Fibroblast of lung (primary cell): ENCODE measurements at places on chromosomes 6 and 20. TPM values are rescaled to one million over a fixed set of nuclear protein-coding genes. Genes with fewer than 3 reads are reported as not detected.

Gene RIPOR2
- total RNA-seq = 0.51 and 3.6 TPM in 2 replicates

Gene SLC17A2
- under 0.01 TPM in 1 of 2 replicates, not detected in the other for total RNA-seq

Gene IDH3B
- total RNA-seq = 77.0 and 86.0 TPM in 2 replicates

Gene CTAGE9
- not detected in 2 replicates for total RNA-seq

Gene MYLK2
- under 0.01 TPM in 1 of 2 replicates, not detected in the other for total RNA-seq

Gene DUSP15
- not detected in 2 replicates for total RNA-seq

Gene COL21A1
- total RNA-seq = 2.3 and 6.9 TPM in 2 replicates
